ENCODE measurements at places on chromosomes 16 and 17. TPM values are rescaled to one million over a fixed set of nuclear protein-coding genes. Genes with fewer than 3 reads are reported as not detected.

IL21R gene
- 28.3 TPM for polyA plus RNA-seq

DNA sequence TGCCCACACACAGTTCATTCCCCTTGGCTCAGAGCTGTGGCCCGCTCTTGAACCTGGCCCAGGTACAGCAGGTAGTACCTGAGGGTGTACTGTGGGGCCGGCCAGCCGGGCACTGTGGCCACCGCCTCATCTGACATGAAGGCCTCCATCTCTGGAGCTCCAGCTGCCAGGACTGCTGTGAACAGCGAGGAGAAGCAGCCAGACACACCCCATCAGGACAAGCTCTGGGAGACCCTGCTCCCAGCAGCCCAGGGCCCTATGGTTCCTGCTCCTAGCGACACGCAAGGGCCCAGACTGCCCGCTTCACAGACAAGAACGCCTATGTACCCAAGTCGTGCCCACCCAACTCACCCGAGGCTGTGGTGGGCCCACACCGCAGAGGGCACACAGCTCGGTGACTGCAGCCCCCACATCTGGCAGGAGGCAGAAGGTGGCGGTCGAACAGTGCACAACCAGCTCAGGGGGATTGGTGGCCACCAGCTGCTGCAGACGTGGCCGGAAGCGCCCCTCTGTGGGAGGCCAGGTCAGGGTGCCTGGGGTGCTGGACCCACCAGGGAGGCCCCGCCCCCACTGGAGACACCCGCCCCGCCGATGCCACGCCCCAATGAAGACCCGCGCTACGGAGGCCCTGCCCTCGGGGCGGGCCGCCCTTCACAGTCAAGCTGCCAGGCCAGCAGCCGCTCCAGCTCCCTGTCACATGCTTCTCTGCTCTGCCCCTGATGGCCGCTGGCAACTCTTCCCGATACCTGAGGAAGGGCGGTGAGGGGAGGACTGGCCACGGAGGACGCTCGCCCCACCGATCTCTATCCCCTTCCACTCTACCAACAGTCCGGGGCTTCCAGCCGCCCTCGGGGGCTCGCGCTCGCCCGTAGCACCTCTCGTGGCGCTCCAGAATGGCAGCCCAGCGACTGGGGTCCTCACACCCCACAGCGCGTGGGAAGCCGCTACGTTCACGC is 1.1 kb upstream of the STUB1 start:
- no peaks in the 10 kb centered on the region for H3K27me3 ChIP-seq
- peaks cover 49% of the 10 kb centered on the region for H3K4me1 ChIP-seq

DNA sequence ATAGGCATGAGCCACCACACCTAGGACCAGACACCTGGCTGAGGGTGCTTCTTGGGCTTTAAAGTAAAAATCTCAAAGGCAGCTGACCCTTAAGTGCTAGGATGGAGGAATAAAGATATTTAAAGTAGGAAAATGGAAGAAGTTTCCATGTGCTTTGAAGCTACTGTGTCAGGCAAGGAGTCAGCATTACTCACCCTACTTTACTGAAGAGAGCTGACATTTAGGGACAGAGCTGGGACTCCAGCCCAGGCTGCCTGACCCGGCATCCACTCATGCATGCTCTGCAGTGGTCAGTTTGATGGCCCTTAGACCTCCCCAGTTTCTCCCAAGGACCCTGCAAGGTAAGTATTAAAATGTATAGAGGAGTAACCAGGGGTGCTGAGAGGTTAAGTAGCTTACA is 124.7 kb upstream of the PLCG2 start:
- no peaks in the 10 kb centered on the region for H3K27me3 ChIP-seq
- no peak overlapping the region for H3K27ac ChIP-seq
- no peak overlapping the region for H3K4me3 ChIP-seq
- no peak for DNase-seq

- peaks cover 54% of the 10 kb centered on the region for H3K36me3 ChIP-seq
- no peak overlapping the region for H3K4me3 ChIP-seq
- no peak overlapping the region for H3K27ac ChIP-seq
- no peaks in the 10 kb centered on the region for H3K27me3 ChIP-seq
- no peaks in the 10 kb centered on the region for H3K4me1 ChIP-seq
- no peak for DNase-seq
These were observed 30.7 kb upstream of the ALOX15 start for GRCh38 chr17:4672055-4672630.

GRCh38 chr16:65689726-65690125 is 567.9 kb upstream of the CDH11 start:
- H3K4me1 ChIP-seq: no peaks in the 10 kb centered on the region
- no peak for DNase-seq
- no peaks in the 10 kb centered on the region for H3K36me3 ChIP-seq
- H3K27ac ChIP-seq: no peak overlapping the region
- no peaks in the 10 kb centered on the region for H3K27me3 ChIP-seq

Data from CD4-positive, alpha-beta memory T cell (primary cell).